ENCODE measurements at places on chromosomes 4 and X.
A peak's percentile ranks its signal among the peaks of the same experiment; 100 is the strongest.

DNA sequence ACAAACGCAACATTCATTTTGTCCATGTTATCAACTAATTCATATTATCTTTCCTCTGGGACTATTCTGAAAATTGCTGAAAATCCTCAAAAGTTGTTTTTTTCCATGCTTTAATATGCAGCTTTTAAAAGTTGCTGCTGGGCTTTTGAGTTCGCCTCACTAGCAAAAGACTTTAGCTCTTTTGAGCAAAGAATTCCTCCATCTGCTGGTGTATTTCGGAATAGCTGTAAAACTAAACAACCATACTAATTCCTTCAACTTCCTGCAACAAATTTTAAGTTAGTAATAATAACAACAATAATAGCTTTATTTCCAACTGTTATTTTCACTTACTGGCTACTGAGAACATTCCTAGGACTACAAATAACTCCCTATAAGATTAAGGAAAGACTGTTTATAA is 124.5 kb upstream of the PLAC1 start:
- DNase-seq: no peak

- DNase-seq: no peak
Observed at GRCh38 chr4:2081540-2081939, 22.4 kb downstream of the NAT8L start.

- no peak for DNase-seq
Observed at GRCh38 chrX:31147175-31147574, 75.3 kb upstream of the FTHL17 start.

DNA sequence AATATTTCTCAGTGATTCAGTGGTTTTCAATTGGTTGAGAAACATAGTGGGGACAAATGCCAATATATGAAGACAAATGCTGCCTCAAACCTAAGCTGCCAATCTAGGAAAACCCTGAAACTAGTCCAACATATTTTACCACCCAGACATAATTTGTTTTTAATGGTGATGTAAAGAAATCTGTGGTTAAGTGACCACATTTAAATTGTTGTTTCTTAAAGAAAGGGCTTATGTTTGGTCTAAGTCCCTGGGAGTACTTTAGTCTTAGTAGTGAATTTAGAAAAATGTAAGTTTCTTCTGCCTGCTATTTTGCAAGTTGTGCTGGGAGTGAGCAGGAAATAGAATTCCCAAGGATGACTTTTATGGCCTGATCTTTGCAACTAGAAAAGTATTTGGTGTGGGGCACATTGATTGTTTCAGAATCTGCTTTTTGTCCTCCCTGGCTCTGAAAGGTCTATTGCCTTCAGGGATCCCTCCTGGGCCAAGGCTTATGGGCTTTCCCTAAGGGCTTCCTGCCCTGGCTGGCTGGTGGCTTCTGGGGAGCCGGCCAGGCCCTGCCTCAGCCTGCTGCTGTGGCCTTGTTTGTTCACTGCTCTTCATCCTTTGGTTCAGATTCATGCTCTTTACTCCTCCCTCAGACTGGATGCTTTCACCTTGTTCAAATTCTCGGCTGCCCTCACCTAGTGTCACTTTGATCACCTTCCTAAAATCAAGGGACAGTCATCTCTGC is 169.8 kb upstream of the JADE1 start:
- no peak for DNase-seq

GRCh38 chr4:19684084-19684483 is 567.6 kb upstream of the SLIT2 start:
- DNase-seq: no peak

DNA sequence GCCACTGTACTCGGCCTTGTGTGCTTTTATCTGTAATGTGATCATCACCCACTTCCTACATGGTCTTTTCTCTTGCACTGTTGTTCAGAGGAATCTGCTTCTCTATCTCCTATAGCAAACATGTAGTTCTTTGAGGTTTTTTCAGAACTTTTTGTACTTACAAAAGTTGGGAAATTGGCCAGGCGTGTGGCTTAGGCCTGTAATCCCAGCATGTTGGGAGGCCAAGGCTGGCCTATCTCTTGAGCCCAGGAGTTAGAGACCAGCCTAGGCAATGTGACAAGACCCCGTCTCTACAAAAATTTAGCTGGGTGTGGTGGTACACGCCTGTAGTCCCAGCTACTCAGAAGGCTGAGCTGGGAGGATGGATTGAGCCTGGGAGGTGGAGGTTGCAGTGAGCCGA is 30.4 kb downstream of the TAF1 start:
- no peak for DNase-seq

- no peak for DNase-seq
Observed at GRCh38 chr4:6095023-6095752, 77.0 kb upstream of the C4orf50 start.

DNA sequence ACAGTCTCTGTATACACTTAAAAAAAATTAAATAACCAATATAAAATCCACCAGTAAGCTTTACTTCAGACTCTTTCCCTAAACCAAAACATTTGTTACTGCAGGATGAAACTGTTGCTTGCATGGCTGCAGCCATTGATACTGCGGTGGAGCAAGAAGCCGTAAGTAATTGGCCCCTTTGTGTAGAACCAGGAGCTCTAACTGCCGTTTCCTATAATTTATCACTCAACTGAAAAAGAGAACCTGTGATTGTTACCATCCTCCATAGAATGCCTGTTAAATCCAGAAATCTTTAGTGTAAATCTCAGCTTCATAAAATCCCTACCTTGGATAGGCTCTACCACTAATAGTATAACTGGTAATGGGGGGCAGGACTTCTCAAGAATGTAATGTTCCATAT is 62.6 kb downstream of the KIF4A start:
- DNase-seq: no peak

DNA sequence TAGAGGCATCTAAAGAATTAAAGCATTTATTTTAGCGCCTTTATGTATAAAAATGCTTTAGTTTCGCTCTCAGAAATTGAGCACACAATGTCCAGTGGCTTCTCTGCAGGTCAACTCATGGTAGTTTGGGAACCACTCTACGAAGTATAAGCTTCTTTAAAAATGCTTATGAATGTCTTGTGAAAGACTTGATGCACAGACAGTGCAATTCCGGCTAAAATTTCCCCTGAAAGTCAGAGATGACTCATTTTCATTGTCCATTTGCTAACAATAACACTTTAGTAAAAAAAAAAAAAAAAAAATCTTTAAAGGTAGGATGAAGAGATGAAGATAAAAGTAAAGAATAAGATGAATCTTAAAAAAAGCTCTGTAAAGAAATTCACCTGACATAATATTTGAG is 117.2 kb downstream of the PDHA2 start:
- DNase-seq: no peak

DNA sequence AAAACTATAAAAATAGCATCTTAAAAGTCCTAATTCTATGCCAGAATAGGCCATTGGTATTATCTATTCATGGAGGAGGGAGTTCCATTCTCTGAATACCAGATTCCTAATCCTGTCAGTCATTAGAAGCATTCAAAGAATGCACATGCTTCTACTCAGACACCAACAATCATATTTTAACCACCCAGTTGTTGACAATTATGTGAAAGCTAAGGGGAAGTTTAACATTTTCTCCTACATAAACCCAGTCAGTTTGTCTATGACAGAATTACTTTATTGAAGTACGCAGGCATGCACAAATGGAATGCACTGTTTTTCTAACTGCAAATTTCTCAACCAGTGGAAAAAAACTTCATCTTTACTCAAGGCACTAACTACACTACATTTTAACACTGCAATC is 69.6 kb upstream of the MTNR1A start:
- no peak for DNase-seq

GRCh38 chrX:153765138-153766079 is 1.4 kb downstream of the PLXNB3 start:
- DNase-seq: no peak

- DNase-seq: no peak
Observed at GRCh38 chr4:7774301-7775294, 165.1 kb downstream of the AFAP1 start.

- no peak for DNase-seq
Observed at GRCh38 chr4:85522836-85523235, 47.9 kb downstream of the ARHGAP24 start.

DNA sequence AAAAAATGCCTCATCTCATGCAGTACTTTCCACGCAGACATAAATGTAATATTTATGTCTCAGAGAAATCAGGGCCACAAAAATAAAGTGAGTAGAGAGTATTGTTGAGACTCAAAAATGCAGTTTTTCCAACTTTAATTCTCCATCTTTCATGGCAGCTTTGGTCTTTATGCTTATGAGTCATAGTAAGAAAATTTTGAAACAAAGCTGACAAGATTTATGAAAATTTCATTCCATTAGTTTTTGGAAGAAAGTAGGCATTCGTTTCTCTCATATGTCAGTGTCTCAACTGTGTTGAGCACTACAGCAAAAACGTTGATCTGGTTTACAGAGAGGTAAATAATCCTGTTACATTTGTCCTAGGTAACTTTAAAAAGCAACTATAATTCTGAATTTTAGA is 656.8 kb downstream of the IQCM start:
- DNase-seq: no peak

GRCh38 chrX:102765217-102765616 is 44.7 kb downstream of the GPRASP3 start:
- no peak for DNase-seq

DNA sequence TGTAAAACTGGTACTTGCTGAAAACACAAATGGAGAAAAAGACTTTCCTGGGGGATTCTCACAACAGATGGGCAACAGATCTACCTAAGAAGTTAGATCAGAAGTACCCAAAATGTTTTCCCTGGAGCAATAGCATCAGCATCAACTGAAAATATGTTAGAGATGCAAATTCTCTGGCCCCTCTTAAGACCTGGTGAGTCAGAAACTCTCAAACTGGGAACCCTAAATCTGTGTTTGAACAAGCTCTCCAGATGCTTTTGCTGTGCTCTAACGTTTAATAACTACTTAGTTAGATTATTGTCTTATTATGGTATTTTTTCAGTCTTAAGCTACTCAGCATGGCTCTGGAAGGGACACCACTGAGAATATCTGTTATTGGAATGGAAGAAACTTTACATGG is 55.2 kb upstream of the TRPC3 start:
- DNase-seq: no peak

GRCh38 chrX:77450415-77450814 is 3.2 kb downstream of the FGF16 start:
- DNase-seq: no peak

- DNase-seq: no peak
Observed at GRCh38 chrX:28170713-28171112, 189.5 kb upstream of the DCAF8L1 start.

DNA sequence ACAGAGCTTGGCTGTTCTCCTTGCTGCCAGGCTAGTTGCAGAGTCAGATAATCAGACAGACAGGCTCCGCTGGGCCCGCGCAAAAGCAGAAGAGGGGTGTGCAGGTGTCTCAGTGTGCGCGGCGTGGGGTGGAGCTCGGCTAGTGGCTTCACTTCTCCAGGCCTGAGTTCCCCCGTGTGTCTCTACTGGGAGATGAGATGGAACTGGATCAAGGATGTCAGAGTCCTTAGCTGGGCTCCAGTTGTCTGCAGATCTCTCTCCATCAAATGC is 21.1 kb downstream of the HTRA3 start:
- DNase-seq: no peak

GRCh38 chr4:86108137-86108536 is 251.7 kb downstream of the MAPK10 start:
- no peak for DNase-seq

- no peak for DNase-seq
Observed at GRCh38 chr4:168410681-168411080, 69.6 kb downstream of the DDX60L start.

- DNase-seq: no peak
Observed at GRCh38 chrX:45598861-45599260, 398.2 kb upstream of the DIPK2B start.

DNA sequence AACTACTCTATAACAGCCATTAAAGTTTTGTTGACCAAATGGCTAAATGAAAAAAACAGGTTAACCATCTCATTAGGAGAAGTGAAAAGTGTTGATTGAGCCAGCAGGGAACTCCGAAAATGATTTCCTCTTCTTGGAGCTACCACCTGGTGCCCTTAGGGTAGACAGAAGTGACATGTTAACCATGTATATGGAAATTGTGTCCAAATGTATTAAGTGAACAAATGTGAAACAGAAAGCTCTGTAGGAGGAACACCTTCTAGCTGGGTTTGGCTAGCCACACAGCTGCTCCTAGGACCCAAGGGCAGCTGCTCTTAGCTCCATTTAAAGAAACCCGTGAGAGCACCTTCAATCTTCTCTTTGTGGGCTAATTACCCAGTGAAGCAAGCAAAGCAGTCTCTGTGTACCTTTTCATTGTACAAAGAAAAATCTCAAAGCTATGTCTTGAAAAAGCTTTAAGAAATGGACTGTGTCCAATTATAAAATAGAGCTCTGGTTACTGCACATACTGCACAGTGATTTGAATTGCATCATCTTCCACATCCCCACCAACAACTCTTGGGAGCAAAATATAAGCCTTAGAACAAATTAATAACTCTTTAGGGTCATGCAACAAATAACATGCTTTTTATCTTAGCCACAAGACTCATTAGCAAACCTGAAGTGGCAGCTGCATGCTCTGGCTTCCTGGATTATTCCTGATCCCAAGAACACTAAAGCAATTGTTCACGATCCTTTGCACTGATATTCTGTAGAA is 59.2 kb upstream of the PARM1 start:
- DNase-seq: no peak

DNA sequence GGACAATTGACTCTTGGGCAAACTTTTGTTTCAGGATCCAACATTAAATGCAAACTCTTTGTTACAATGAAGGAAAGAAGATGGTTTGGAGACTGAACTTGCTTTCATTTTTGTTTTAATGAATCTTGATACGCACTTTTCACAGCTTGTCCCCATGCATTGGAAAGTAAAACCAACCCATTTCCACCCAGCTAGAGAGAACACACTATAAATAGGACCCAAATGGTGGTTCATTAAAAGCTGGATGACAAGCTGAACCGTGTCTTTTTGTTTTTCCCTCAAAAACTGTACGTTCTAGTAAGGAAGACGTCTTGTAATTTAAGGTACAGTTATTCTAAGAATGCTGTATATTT is 95.3 kb upstream of the EGFL6 start:
- peak; percentile 26 for DNase-seq

- no peak for DNase-seq
Observed at GRCh38 chr4:106264331-106264728, 51.7 kb downstream of the TBCK start.

- DNase-seq: no peak
Observed at GRCh38 chrX:38847206-38847902, 46.1 kb downstream of the MID1IP1 start.

DNA sequence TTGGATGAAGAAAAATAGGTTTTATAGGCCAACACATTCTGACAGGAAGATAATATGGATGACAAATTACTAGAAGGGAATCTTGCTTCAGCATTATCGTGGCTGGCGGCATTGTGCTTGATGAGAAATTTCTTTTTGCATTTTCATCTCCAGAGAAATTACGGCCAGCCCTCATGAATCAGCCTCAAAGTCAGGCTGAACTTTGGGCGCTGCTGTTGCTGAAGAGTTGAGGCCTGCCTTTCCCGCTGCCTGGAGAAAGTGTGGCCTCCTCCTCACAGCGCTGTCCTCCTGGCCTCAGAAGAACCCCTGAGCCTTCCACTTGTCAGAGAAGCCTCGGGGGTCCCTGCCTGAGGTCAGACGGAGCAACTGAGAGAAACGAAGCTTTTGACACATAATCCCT is 272.4 kb upstream of the KCNIP4 start:
- DNase-seq: no peak

GRCh38 chrX:125293850-125294780 is 25.6 kb upstream of the TEX13C start:
- DNase-seq: no peak

- DNase-seq: no peak
Observed at GRCh38 chr4:156194896-156195295, 241.2 kb upstream of the CTSO start.

- DNase-seq: no peak
Observed at GRCh38 chrX:130014356-130014755, 31.9 kb downstream of the BCORL1 start.

Measured in CD4-positive, alpha-beta T cell treated with Interleukin-2 at 100 ng/mL for 4 hours (primary cell).